ENCODE measurements at places on chromosomes 7 and 10.
A peak's percentile ranks its signal among the peaks of the same experiment; 100 is the strongest.

DNA sequence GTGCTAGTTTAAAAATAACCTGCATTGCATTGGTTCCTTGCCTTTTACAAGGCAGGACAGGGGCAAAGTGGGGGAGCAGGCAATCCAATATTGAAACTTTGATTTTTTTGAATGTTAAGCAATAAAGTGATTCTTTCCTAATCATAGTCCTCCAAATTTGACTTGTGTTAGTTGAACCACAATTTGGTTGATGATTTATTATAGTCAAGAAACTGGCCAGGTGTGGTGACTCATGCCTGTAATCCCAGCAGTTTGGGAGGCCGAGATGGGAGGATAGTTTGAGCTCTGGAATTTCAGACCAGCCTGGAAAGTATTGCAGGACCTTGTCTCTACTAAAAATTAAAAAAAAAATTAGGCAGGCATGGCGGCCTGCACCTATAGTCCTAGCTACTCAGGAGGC lies 27.9 kb upstream of the ABLIM1 start:
- DNase-seq, result no peak
- no peak overlapping the region for H3K4me3 ChIP-seq
- no peaks in the 10 kb centered on the region for H3K36me3 ChIP-seq
- H3K27ac ChIP-seq, result no peak overlapping the region
- no peaks in the 10 kb centered on the region for H3K4me1 ChIP-seq

GRCh38 chr7:135321556-135321955 lies 87.9 kb downstream of the STRA8 start:
- DNase-seq, result no peak
- H3K4me1 ChIP-seq, result no peaks in the 10 kb centered on the region
- no peaks in the 10 kb centered on the region for H3K27me3 ChIP-seq
- H3K27ac ChIP-seq, result no peak overlapping the region

GRCh38 chr7:16900209-16900768 lies 18.5 kb upstream of the AGR3 start:
- no peak for DNase-seq
- H3K36me3 ChIP-seq, result no peaks in the 10 kb centered on the region
- H3K4me1 ChIP-seq, result no peaks in the 10 kb centered on the region

DNA sequence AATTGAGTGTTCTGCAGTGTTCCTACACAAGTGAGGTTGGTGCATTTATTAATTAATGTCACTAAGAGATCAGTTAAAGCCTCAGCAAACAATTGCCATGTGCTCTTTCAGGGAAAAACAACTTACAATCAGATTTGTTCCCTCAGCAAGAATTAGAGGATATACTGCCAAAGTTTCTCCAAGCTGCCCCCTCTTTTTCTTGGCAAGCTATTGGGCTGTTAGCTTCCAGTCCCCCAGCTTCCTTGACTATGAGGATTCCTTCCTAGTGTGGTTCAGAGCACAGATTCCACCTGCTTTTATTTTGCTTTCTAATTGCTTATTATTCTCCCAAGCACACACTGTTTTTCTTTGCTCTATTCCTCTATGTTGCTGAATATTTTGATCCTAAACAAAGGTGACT lies 112.7 kb downstream of the RBM20 start:
- peaks cover 2% of the 10 kb centered on the region for H3K36me3 ChIP-seq
- H3K27me3 ChIP-seq, result no peaks in the 10 kb centered on the region
- H3K4me1 ChIP-seq, result peaks cover 34% of the 10 kb centered on the region
- no peak for DNase-seq

DNA sequence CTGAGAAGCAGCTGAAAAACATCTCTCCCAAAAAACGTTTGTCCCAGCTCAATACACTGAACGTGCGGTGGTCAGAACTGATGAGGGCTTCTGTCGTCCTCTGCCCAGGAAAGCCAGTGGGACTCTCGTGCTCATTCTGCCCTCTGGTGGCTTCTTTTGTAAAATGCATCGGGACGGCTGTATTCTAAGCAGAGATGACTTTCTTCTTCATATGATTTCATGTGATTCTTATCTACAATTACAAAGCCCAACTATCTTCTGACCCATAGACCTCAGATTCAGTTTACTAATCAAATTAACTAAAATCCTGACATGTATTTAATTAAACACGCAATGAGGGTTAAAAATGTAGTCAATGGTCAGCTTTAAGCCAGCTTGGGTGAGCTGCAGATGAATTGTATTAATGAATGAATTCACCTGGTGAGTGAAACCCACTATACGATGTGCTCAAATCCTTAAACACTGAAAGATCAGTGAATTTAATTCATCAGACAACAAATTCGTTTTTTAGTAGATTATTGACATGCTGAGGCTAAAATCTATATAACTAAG lies 117.6 kb upstream of the FAM204A start:
- no peak overlapping the region for H3K27ac ChIP-seq
- peaks cover 63% of the 10 kb centered on the region for H3K27me3 ChIP-seq
- DNase-seq, result peak; percentile 63
- H3K4me3 ChIP-seq, result peak overlapping the region; percentile 23
- no peaks in the 10 kb centered on the region for H3K4me1 ChIP-seq

- peaks cover 25% of the 10 kb centered on the region for H3K4me1 ChIP-seq
- peaks cover 3% of the 10 kb centered on the region for H3K36me3 ChIP-seq
- peak overlapping the region; percentile 89 for H3K4me3 ChIP-seq
- peaks cover 60% of the 10 kb centered on the region for H3K27me3 ChIP-seq
- peak; percentile 74 for DNase-seq
Observed at GRCh38 chr10:28668363-28669226, 8.7 kb upstream of the BAMBI start.

GRCh38 chr7:142177869-142178268 lies 66.4 kb downstream of the MGAM2 start:
- H3K36me3 ChIP-seq, result peaks cover 2% of the 10 kb centered on the region
- peaks cover 51% of the 10 kb centered on the region for H3K27me3 ChIP-seq
- peaks cover 10% of the 10 kb centered on the region for H3K4me1 ChIP-seq
- no peak overlapping the region for H3K27ac ChIP-seq

DNA sequence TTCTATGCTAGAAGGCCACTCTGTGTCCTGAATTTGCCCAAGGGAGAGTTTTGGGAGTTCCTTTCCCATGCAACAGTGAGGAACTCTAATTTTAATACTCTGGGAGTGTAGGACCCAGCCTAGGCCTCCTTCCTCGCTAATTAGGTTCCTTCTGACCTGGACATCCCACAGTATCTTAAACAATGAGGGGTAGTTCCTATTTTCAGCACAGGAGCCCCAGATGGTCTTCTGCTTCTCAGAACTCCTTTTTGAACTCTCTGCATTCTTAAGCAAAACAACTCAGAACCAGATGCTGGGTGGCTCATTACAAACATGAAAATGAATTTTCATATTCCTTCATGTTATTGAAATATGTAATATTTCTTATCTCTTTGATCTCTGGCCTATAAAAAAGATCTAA lies 116.9 kb downstream of the LRMDA start:
- no peak overlapping the region for H3K4me3 ChIP-seq
- H3K27ac ChIP-seq, result no peak overlapping the region
- H3K4me1 ChIP-seq, result no peaks in the 10 kb centered on the region
- H3K27me3 ChIP-seq, result no peaks in the 10 kb centered on the region
- no peaks in the 10 kb centered on the region for H3K36me3 ChIP-seq

- no peaks in the 10 kb centered on the region for H3K36me3 ChIP-seq
- no peak overlapping the region for H3K27ac ChIP-seq
- H3K4me3 ChIP-seq, result no peak overlapping the region
- H3K4me1 ChIP-seq, result no peaks in the 10 kb centered on the region
- peaks cover 10% of the 10 kb centered on the region for H3K27me3 ChIP-seq
Observed at GRCh38 chr7:101620991-101621390, 8.1 kb downstream of the MYL10 start.

DNA sequence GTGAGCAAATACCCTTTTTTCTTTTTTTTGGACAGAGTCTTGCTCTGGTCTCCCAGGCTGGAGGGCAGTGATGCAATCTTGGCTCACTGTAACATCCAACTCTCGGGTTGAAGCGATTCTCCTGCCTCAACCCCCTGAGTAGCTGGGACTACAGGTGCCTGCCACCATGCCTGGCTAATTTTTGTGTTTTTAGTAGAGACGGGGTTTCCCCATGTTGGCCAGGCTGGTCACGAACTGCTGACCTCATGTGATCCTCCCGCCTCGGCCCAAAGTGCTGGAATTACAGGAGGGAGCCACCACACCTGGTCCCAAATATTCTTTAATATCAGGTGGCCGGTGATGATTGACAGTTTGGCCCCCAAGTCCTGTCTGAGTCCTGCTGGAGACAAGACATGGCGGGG lies 6.6 kb downstream of the LAT2 start:
- no peak overlapping the region for H3K27ac ChIP-seq
- H3K4me1 ChIP-seq, result peaks cover 19% of the 10 kb centered on the region
- DNase-seq, result no peak
- H3K4me3 ChIP-seq, result no peak overlapping the region
- H3K27me3 ChIP-seq, result no peaks in the 10 kb centered on the region

Data from activated T-cell treated with anti-CD3 and anti-CD28 coated beads, Interleukin-2, amount 50 U/mL, for 72 hours (primary cell).